NCI-H2081 (cell line): ENCODE measurements at places on chromosomes 1 and 21.
A peak's percentile ranks its signal among the peaks of the same experiment; 100 is the strongest.

DNA sequence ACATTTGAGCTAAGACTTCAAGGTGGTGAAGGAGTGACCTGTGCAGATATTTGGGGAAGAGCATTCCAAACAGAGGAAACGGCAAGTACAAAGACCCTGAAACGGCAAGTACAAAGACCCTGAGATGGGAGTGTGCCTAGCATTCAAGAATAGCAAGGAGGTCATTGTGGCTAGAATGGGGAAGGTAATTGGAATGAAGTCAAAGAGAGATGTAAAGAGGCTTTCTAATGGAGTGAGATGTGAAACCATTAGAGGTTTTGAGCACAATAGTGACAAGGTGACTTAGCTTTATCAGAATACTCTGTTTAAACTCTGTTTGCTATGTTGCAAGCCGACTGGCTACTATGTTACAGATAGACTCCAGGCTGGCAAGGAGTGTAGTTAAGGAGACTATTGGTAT lies 4.4 kb downstream of the CDC7 start:
- no peak for DNase-seq

DNA sequence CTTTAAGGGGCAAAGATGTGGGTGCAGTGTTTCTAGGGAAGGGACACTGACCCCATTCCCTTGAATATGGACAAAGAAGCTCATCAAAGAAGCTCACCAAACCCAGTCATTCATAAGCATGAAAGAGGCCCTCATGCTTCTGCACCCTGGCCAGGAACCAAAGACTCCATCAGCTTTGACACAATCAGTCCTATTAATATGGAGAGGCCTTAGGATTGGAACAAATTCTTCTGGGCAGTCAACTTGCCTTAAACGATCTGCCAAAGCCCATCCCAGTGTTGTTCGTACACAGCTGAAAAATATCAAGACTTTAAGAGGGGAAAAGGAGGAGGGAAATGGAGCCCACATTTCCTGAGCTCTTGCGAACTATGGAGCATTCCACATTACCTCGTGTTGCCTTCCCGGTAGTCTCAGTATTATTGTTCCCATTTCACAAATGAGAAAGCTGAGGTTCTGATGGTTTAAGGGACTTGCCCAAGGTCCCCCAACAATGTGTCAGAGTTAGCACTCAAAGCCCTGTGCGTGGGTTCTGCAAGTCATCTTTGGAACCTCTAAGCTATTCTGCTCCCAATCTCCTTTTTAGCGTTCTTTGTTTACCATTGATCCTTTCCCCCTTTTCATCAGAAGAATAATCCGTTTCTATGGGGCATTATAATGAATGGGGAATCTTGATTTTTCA lies 161.9 kb downstream of the ZBTB18 start:
- no peak for DNase-seq

GRCh38 chr1:92805216-92805615 lies 20.3 kb upstream of the EVI5 start:
- no peak for DNase-seq

DNA sequence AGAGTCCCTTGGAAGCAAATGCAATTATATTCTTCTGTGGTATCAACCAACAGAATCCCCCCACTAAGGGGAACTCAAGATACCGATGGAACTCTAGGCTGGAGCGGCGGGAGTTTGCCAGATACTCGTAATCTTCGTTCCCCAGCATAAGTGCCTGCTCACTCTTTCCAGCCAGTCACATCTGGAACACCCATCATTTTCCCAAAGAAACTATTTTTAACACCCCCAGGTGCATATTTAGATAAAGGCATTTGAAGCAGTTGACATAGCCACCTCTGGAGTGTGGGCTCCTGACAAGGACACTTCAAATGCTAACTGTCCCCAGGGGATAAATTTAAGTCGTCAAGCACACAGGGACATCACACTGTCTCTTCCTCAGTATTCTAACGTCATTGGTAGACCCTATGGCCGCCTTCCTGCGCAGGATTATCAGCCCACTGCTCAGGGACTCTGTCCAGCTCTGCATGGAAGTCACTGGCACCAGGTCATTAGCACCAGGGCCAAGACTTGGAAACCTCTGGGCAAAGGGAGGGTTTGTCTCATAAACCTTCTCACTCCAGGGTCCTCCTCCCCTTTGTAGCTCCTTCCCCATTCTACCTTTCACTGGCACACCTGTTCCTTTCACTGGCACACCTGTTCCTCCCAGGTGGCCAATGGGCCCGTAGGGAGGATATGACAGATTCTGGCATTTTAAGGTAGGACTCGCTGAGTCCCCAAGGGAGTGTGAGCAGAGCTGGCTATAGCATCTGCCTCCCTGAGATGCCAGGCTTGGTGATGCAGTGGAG lies 48.8 kb downstream of the H3-3A start:
- DNase-seq = peak; percentile 46

DNA sequence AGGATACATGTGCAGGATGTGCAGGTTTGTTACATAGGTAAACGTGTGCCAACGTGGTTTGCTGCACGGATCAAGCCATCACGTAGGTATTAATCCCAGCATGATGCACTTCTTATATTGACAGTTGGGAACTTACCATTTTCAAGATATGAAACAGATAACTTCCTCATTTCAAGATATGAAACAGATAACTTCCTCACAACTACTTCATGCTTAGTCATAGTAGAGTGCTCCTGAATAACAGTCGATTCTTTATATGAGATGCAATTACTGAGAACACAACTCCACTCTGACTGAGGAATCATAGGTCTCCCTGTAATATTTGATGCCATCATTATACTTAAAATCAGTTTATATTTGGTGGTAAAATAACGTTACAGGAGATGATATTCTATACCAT lies 1124.3 kb downstream of the AMY1C start:
- no peak for DNase-seq

GRCh38 chr1:157153746-157154145 lies 15.6 kb upstream of the ETV3 start:
- DNase-seq = no peak

GRCh38 chr1:55700359-55701130 lies 485.4 kb upstream of the USP24 start:
- no peak for DNase-seq

DNA sequence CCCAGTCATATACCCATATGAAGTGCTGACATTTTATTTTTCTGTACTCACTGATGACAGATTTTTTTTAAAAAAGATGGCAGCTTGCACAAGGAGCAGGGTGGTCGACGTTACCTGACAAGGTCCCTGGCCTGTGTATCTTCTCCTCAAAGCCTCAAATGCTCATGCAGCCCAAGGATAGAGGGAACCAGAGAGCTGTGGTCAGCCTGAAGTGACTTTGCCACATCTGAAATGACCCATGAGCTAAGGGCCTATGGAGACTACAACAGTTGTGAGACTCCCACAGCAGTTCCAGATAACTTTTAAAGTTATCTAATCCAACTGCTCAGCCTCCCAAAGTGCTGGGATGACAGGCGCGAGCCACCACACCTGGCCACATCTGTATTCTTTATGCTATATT lies 131.1 kb downstream of the GLUL start:
- DNase-seq = no peak

GRCh38 chr1:209624558-209625549 lies 27.4 kb downstream of the LAMB3 start:
- no peak for DNase-seq

GRCh38 chr1:58848818-58849411 lies 65.1 kb upstream of the JUN start:
- DNase-seq = no peak

DNA sequence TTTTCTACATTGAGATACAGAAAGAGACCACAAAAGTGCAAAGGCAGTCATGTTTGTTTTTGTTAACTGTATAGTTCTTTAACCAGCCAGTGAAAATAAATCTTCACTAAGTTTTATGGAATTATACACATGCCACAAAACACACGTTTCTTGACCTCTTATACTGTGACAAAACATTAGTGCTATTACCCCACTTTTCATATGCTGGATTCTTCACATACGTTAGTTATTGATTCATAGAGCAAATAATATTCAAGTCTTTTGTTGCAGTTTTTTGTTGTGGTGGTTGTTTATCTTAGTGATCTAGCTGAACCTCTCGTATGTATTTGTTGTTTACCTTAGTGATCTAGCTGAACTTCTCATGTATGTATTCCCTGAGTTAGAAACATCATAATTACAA lies 28.0 kb downstream of the LYPLAL1 start:
- DNase-seq = no peak

DNA sequence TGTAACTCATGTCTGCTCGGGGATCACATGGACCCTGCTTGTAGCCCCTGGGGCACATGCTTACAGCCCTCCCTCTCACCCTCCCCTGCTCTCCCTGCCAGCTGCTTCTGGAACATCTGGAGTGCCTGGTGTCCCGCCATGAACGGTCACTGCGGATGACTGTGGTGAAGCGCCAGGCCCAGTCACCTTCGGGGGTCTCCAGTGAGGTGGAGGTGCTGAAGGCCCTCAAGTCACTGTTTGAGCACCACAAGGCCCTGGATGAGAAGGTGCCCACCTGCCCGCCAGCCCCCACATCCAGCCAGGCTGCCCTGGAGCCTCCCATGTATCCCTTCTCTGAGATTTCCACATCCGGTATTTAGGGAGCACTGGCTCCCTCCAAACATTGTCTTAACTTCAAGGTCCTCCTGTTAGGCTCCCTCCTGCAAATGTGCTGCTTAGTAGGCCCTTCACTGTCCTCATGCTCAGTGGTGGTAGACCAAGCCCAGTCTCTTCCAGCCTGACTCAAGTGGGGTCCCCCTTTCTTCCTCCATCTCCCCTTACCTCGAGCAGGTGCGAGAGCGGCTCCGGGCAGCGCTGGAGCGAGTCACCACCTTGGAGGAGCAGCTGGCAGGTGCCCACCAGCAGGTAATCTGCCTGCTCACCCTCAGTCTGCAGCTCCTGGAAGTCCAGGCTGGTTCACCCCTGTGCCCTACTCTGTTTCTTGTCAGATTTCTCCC lies 17.7 kb downstream of the PPFIA4 start:
- no peak for DNase-seq

DNA sequence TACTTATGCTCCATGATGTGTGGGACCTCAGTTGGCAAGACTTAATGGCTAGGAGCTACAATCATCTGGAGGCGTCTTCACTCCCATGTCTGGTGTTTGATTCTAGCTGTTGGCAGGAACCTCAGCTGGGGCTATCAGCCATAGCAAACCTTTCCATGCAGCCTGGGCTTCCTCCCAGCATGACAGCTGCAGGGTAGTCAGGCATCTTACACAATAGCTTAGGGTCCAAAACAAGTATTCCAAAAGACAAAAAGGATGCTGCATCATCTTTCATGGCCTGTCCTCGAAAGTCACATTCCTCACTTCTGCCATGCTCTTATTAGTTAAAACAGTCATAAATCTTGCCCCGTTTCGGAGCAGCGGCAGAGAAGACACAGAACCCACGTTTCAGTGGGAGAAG lies 90.9 kb downstream of the LRRC8C start:
- DNase-seq = no peak

DNA sequence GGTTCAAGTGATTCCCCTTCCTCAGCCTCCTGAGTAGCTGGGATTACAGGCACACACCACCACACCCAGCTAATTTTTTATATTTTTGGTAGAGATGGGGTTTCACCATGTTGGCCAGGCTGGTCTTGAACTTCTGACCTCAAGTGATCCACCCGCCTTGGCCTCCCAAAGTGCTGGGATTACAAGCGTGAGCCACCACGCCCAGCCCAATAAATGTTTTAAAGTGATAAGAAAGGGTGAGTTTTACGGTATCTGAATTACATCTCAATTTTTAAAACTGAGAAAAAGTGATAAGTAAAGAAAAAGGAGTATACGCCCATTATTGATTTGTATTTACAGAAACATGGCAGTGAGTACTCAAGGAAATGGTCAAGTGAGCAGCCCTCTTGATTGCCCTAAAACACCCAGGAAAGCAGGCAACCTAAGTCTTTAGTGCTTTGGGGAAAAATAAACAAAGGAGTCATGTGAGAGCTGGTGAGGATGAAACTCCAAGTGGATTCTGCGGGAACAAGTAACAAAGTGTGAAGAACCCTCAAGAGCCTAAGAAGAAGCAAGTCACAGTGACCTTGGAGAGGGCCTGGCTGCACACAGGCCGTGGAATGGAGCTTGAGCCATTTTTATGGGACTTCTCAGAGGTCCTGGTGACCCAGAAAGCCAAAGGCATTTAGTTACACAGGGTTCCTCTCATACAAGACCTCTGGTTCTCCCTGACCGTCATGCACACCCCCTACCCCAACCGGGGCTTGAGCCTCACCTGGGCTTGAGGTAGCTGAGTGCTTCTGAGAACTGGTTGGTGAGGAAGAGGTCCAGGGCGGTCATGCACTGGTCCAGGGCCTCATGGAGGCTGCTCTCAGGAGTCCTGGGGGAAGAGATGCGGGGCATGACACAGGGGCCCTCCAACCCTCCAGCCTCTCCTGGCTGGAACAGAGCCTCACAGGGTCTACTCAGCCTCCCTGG lies 9.1 kb downstream of the TTC39A start:
- DNase-seq = no peak

GRCh38 chr1:39361446-39361845 lies 130.0 kb upstream of the BMP8A start:
- no peak for DNase-seq

DNA sequence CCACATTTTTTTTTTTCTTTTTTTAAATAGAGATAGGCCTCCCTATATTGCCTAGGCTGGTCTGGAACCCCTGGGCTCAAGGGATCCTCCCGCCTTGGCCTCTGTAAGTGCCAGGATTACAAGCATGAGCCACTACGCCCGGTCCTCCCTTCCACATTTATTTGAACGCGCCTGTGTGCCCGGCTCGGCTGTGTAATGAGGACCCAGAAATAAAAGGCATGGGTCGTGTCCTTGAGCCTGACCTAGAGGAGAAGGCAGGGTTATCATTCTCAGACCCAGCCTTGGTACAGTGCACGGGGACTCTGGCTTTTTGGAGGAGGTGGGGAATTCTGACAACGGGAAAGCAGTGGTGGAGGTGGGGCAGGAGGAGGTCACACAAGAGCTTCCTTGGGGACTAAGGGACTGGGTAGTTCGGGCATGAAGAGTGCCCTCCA lies 841 bp downstream of the CENPF start:
- no peak for DNase-seq

DNA sequence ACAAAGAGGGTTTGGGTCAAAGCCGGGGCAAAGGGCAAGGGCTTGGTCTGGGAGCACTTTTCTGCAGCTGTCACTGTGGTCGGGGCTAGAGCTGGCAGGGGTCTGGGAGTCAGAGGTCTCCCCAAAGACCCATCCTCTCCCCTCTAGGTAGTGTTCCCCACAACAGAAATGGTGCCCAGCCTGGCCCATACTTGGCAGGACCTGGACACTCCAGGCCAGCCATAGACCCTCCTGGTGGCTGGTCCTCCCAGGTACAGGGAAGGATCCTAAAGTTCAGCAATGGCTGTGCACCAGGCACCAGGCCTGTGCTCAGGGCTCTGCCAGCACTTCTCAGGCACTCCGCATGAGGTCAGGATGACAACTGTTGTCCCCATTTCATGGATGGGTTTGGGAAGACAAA lies 11.0 kb downstream of the ESPN start:
- DNase-seq = no peak
